Activated CD8-positive, alpha-beta T cell treated with anti-CD3 and anti-CD28 coated beads, Interleukin-2, amount 10 ng/mL, durations not matched to agents 7 days and 5 days (primary cell): ENCODE measurements at places on chromosomes 2 and 18.

DNA sequence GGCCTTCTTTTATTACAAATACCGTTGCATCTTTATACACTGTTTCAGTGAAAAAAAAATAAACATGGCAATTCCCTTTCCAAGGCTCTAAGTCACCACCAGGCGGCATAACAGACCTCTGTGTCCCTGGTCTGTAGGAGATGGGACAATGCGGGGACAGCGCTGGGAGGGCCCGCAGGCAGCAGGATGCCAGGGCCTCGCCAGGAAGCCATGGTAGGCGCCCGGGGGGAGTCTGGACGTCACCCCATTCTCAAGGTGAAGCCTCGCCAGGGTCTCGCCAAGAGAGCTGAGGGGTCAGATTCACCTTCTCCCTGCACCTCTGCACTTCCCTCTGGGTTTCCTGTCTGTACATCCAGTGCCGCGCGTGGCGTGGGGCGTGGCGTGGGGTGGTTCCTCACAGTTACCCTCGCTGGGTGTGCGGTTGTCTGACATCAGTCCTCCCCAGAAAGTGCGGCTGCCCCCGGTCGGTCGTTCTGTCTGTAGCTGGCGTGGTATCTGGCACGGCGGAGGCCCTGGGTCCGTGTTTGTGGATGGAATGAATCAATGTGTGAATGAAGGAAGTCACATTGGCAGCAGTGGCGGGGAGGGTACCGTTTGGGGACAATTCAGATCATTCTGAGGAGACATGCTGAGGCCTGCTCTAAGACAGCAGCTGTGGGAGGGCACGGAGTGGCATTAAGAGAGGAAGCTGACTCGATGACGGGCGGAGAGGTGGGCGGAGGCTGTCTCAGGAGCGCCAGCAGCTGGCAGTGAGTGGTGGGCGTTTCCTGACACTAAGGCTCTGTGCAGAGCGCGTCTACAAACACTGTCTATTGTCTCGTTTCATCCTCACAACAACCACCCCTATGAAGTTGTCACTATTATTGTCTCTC, 46.0 kb downstream of the LRRFIP1 start:
- H3K4me3 ChIP-seq = peak overlapping the region; percentile 77
- H3K27me3 ChIP-seq = peaks cover 3% of the 10 kb centered on the region
- no peaks in the 10 kb centered on the region for H3K36me3 ChIP-seq

DNA sequence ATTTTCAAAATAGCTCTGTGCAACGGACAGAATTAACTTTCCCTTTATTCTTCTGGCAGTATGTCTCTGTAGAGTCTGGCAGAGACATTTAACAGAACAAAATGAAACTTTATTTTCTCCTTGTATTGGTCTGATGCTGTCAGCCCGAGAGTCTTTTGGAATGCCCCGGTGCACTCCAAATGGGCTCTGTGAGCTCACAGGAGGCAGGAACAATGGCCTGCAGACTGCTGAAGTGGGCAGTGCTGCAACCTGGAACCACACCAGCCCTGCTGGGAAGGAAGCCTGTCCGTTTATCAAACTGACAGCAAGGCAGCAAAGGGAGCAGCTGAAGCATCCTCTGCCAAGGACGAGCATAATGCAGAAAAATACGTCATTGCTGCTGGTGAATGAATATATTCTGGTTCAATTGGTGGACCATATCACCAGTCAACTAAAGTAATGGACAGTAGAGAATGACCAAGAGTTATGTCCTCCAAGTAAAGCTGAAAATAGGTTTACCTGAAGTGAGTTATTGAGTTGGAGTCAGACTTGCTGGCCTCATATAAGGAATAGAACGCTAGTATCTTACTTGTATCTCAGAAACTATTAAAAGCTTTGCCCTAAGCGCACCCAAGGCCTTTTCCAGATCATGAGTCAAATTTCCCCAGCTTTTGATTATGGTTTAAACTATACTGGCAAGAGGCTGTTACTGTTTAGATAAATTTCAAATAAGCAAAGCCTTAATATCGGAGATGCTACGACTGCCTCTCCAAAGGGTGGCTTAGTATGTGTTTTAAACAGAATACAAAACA, 207.6 kb upstream of the TANK start:
- no peak overlapping the region for H3K4me3 ChIP-seq
- H3K4me1 ChIP-seq = no peaks in the 10 kb centered on the region
- H3K36me3 ChIP-seq = no peaks in the 10 kb centered on the region
- H3K27me3 ChIP-seq = peaks cover 7% of the 10 kb centered on the region
- DNase-seq = no peak

- no peaks in the 10 kb centered on the region for H3K4me1 ChIP-seq
- H3K4me3 ChIP-seq = no peak overlapping the region
- no peak for DNase-seq
These were observed 62.8 kb downstream of the SESTD1 start for GRCh38 chr2:179201869-179202268.

- no peak for DNase-seq
- H3K36me3 ChIP-seq = no peaks in the 10 kb centered on the region
- H3K27ac ChIP-seq = no peak overlapping the region
- H3K27me3 ChIP-seq = no peaks in the 10 kb centered on the region
- H3K4me3 ChIP-seq = no peak overlapping the region
These were observed 1008.5 kb upstream of the FANCL start for GRCh38 chr2:59249441-59250306.

GRCh38 chr2:67631483-67631882, 234.3 kb downstream of the ETAA1 start:
- H3K27me3 ChIP-seq = no peaks in the 10 kb centered on the region
- no peaks in the 10 kb centered on the region for H3K4me1 ChIP-seq
- no peaks in the 10 kb centered on the region for H3K36me3 ChIP-seq
- H3K27ac ChIP-seq = no peak overlapping the region
- no peak for DNase-seq
- H3K4me3 ChIP-seq = no peak overlapping the region

- H3K27me3 ChIP-seq = no peaks in the 10 kb centered on the region
- peaks cover 5% of the 10 kb centered on the region for H3K4me1 ChIP-seq
- H3K36me3 ChIP-seq = peaks cover 4% of the 10 kb centered on the region
- DNase-seq = no peak
These were observed 101.0 kb downstream of the GPD2 start for GRCh38 chr2:156537141-156537540.

GRCh38 chr2:136051725-136052048, 66.3 kb upstream of the DARS1 start:
- peak overlapping the region; percentile 44 for H3K4me3 ChIP-seq
- H3K27me3 ChIP-seq = no peaks in the 10 kb centered on the region
- H3K4me1 ChIP-seq = peaks cover 94% of the 10 kb centered on the region
- DNase-seq = no peak
- peak overlapping the region; percentile 95 for H3K27ac ChIP-seq

- no peaks in the 10 kb centered on the region for H3K27me3 ChIP-seq
- DNase-seq = no peak
- peak overlapping the region; percentile 58 for H3K4me3 ChIP-seq
- peaks cover 77% of the 10 kb centered on the region for H3K4me1 ChIP-seq
- peak overlapping the region; percentile 93 for H3K27ac ChIP-seq
These were observed 153.0 kb upstream of the ITGA4 start for GRCh38 chr2:181304011-181304844.

DNA sequence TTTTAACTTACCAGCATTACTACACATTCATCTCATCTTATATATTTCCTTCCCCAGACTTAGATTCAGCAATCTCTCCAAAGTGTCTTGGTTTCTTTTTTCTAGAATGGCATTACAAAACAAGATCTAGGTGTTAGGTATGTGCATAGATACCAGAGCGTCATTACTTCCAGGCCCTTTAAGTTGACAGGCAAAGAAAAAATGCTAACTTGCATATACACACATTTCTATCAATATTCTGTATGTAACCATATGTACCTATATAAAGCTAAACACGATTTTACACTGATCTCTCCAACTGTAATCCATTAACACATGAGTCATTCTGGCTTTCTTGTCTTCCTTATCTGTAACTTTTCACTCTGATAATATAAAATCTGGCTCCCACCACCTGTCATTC, 503.8 kb upstream of the NRXN1 start:
- H3K4me1 ChIP-seq = no peaks in the 10 kb centered on the region
- DNase-seq = no peak
- no peak overlapping the region for H3K4me3 ChIP-seq
- H3K27ac ChIP-seq = no peak overlapping the region

DNA sequence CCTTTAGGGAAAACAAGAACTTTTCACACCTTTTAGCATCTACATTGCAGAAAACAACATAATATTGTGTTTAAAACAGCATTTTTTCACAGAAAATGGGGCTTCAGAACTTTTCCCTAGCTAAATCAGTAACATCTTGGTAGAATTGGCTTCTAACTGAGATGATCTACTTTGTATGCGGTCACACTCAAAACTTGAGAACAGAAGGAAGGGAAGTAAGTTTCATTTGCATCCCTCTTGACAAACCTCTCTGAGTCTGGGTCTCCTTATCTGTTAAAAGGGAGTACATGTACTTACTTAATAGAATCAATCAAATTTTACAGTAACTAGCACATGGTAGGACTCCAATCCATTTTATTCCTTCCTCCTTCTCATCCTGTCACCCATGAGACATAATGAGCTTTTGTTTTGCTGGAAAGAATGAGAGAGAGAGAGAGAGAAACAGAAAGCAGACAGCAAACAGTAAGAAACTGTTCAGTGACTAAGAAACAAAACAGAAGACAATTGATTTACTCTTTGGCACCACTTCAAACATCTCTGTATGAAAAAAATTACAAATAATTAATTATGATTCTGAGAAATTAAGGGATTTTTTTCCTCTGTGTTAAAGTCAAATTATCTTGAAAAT, 387.3 kb downstream of the SATB2 start:
- no peak for DNase-seq
- H3K27me3 ChIP-seq = no peaks in the 10 kb centered on the region
- H3K36me3 ChIP-seq = no peaks in the 10 kb centered on the region

- H3K4me3 ChIP-seq = peak overlapping the region; percentile 79
- peaks cover 12% of the 10 kb centered on the region for H3K27me3 ChIP-seq
- peak overlapping the region; percentile 66 for H3K27ac ChIP-seq
- peak; percentile 35 for DNase-seq
- peaks cover 9% of the 10 kb centered on the region for H3K36me3 ChIP-seq
These were observed 1.1 kb downstream of the MIB1 start for GRCh38 chr18:21741562-21742314.
